Breast epithelium (tissue), 4 donors: ENCODE measurements at places on chromosomes 2 and 18. TPM values are rescaled to one million over a fixed set of nuclear protein-coding genes. Genes with fewer than 3 reads are reported as not detected.

The FABP1 gene
- total RNA-seq = 20.0 TPM

The UNC80 gene
- total RNA-seq = not detected

The SOCS6 gene
- total RNA-seq = 17.9 TPM

The CAPN13 gene
- not detected for total RNA-seq

DNA sequence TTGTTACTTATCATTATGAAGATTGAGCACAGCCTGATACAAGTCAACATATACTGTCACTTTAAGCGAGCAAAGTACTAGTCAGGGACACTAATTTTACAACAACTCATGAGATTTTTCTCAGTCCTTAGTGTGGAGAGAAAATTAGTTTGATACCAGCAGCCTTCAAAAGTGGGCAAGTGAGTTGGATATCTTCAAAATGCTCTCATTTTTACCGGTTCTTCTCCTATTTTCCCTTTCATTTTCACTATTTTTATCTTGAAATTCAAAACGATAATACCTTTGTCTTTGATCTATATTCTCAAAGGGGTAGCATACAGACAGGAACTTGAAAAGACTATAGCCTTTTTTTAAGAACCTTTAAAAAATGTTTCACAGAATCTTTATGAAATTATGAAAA lies 52.0 kb upstream of the UBXN4 start:
- H3K27me3 ChIP-seq = no peaks in the 10 kb centered on the region
- H3K36me3 ChIP-seq = peaks cover 6% of the 10 kb centered on the region
- no peaks in the 10 kb centered on the region for H3K4me1 ChIP-seq
- H3K4me3 ChIP-seq = no peak overlapping the region

The SNORC gene
- total RNA-seq = 23.1 TPM

The COL4A4 gene
- total RNA-seq = 3.8 TPM

DNA sequence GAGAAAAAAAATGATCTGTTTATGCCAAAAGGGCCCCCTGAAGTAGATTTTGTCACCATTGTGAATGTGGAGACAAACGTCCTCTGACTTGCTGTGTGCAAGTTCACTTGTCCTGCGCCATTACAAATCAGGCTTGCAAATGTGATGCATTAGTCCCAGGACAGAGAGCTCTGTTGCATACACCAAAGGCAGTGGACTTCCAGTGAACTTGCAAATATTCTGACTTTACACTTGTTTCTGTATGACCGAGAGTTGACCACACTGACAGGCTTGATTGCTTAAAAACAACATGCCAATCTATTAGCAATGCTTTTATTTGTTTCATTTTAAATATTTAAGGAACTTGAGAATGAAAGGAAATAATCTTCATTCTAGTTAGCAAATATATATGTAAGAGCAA lies 293.2 kb downstream of the PLCL1 start:
- H3K4me3 ChIP-seq = no peak overlapping the region
- DNase-seq = no peak
- H3K4me1 ChIP-seq = no peaks in the 10 kb centered on the region
- no peaks in the 10 kb centered on the region for H3K27me3 ChIP-seq
- no peak overlapping the region for H3K27ac ChIP-seq
- H3K36me3 ChIP-seq = no peaks in the 10 kb centered on the region

DNA sequence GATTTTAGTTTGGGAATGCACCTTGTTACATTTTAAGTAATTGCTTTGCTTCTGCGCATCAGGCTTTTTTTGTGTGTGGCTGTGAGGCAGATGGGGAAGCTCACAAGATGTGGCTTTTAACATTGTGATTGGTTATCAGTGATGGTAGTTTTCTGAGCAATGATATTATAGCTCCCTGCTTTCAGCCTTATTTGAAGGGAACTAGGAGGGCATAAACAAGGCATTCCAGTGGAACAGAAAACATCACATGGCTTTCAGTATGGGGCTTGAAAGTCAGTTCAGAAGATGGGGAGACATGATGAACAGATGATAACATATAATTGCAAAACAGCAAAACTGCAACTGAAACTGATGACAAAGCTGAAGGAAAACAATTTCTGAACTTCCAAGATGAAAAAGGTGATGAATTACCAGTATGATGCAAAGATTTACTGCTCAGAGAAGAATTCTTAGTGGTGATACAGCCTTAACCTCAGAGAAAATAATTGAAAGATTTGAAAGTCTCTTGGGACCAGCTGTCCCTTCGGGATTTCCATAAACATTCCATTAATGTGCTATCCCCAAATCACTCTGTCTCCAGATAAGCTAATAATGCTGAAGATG lies 439.7 kb downstream of the RND3 start:
- H3K36me3 ChIP-seq = no peaks in the 10 kb centered on the region
- H3K4me1 ChIP-seq = no peaks in the 10 kb centered on the region
- no peak for DNase-seq
- no peak overlapping the region for H3K4me3 ChIP-seq

The TDRD15 gene
- total RNA-seq = not detected

GRCh38 chr2:159518321-159519005 lies 97.9 kb downstream of the BAZ2B start:
- H3K27ac ChIP-seq = peak overlapping the region; percentile 33
- no peak for DNase-seq
- no peaks in the 10 kb centered on the region for H3K36me3 ChIP-seq
- H3K4me3 ChIP-seq = no peak overlapping the region
- H3K4me1 ChIP-seq = peaks cover 13% of the 10 kb centered on the region
